ENCODE measurements at places on chromosomes 2 and 18. TPM values are rescaled to one million over a fixed set of nuclear protein-coding genes. Genes with fewer than 3 reads are reported as not detected.

The ALPI gene
- not detected for polyA plus RNA-seq

The CDCA7 gene
- 1.6 TPM for polyA plus RNA-seq

The CCNYL1 gene
- 1.3 TPM for polyA plus RNA-seq

The AQP12A gene
- not detected for polyA plus RNA-seq

The TMEM169 gene
- polyA plus RNA-seq, result 0.49 TPM

The ALKAL2 gene
- 6.6 TPM for polyA plus RNA-seq

The COL4A3 gene
- polyA plus RNA-seq, result not detected

All from immature natural killer cell (primary cell).